ENCODE measurements at places on chromosomes 7 and 10.

GRCh38 chr7:146345251-146345650 is 228.7 kb downstream of the CNTNAP2 start:
- DNase-seq: no peak

GRCh38 chr10:103465411-103466179 is 6.9 kb upstream of the CALHM1 start:
- no peak for DNase-seq

- DNase-seq: no peak
Observed at GRCh38 chr10:60911216-60911615, 32.8 kb downstream of the RHOBTB1 start.

DNA sequence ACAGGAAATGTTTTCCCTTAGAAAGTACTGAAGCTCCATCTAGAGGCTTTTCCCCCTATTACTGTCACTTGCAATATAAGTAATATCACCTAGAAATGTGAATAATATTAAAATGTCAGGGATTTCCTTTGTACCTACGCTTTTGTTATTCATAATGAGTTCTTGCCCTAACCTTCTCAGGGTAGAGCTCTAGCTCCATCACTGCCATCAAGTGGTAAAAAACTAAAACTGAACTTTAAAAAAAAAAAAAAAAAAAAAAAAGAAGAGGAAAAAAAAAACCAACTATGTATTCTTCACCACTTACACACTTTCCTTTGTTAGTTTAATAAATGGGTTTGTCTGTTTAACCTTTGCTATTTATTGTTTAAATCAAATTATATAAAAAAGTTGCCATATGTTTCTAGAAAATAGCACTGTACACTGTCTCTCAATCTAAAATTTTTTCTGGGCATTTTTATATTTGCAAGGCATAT is 49.9 kb downstream of the DNAJC1 start:
- DNase-seq: no peak

DNA sequence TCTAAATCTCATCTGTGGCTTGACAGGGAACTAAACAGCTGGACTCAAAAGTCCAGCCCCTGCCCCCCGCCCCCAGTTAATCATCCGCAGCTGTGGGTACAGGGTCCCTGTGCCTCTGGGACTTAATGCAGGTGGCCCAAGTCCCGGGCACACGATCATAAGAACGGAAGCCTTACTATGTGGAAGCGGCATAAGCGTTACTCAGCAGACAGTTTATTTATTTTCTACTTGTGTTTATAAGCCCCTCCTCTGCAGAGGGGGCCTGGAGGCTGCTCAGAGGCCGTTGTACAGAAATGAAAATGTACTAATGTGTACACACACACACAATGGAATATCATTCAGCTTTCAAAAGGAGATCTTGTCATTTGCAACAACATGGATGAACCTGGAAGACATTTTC is 158.0 kb upstream of the TNS3 start:
- DNase-seq: no peak

DNA sequence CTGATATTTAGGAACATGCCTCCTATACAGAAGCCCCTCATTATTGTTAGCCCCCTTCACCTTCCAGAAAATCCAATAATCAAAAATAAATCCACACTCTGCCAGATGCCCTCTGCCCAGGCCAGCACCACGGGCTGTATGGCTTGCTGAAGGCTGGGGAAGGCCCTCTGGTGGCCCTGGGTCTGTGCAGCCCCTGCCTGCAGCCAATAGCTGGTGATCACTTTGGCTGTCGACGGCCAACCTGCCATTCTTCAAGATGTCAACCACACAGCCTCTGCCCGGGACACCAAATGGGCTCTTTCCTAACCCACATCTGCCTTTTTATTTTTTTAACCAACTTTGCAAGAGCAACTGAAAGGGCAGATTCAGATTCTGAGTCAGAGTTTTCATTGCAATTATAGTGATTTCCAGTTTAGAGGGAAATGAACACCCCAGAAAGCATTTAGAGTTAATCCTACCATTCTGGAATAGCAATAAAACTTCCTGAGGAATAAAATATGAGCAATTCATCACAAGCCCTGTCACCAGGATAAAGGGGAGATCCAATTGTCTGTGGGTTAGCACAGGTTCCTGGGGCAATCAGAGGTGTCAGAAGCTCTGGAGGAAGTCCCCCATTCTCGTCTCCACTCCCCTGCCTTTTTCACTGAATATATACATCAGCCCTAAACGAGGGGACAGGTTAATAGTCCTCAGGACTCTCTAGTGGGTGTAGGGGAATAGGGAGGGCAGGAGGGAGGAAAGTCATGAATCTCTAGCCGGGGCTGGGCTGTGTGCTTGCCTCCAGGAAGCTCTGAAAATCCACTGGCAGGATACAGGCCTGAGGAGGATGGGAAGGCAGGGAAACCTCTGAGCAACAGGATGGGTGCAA is 211.3 kb downstream of the GRID1 start:
- no peak for DNase-seq

GRCh38 chr10:97427571-97428179 is 1.7 kb downstream of the PGAM1 start:
- DNase-seq: no peak

GRCh38 chr10:33139181-33139646 is 181.2 kb upstream of the ITGB1 start:
- DNase-seq: peak; percentile 62

- no peak for DNase-seq
Observed at GRCh38 chr7:73870041-73870492, 9.1 kb downstream of the TMEM270 start.

GRCh38 chr7:74561898-74562613 is 95.5 kb upstream of the GTF2I start:
- DNase-seq: no peak

DNA sequence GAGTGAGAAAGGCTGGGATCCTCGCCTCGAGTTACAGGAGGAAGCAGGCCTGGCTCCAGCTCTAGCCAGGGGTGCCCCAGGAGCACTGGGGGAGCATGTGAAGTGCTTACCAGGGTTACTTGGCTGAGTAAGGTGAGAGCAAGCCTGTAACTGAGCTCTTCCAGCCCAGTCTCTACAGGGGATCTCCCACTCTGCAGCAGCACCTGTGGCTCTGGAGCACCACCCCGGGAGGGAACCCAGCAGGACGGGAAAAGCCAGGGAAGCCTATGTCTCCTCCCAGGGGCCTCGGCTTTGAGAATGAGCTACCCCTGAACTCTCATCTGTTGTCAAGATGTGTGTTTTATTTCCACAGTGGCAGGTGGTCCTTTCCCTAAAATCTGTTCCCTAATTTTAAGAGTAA is 10.6 kb downstream of the LRRC20 start:
- no peak for DNase-seq

DNA sequence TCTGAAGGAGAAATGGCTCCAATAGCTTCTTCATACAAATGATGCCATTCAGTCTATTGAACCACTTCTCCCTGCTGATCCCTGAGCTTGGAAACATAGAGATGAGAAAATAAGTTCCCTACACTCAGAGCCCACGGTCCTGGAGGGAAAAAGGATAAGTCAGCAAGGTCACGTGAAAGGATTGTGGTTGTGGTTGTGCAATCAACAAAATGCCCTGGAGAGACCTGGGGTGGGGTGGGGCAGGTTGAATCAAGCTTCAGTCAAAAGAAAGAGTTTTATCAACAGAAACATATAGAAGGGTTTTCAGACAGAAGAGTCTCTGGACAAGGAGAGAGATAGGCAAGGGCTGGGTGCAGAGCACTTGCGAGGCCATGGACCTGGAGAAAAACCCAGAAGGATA is 30.1 kb downstream of the C10orf90 start:
- DNase-seq: no peak

DNA sequence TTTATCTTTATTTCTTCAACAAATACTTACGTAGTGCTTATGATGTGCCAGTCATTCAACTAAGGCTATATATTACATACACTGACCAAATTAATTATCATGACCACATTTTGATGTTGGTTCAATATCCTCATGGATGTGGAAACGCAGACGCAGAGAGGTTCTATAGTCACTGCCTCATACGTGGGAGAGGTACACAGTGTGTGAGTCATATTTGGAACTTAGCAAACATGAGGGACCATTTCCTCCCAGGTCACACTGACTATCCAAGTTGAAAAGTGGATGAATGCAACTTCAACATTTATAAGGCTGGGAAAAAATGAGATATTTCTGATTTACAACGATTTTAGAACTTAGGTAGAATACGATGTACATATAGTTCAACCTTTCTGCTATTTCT is 113.6 kb downstream of the PRLHR start:
- no peak for DNase-seq

- no peak for DNase-seq
Observed at GRCh38 chr10:86899670-86900276, 57.6 kb downstream of the MMRN2 start.

DNA sequence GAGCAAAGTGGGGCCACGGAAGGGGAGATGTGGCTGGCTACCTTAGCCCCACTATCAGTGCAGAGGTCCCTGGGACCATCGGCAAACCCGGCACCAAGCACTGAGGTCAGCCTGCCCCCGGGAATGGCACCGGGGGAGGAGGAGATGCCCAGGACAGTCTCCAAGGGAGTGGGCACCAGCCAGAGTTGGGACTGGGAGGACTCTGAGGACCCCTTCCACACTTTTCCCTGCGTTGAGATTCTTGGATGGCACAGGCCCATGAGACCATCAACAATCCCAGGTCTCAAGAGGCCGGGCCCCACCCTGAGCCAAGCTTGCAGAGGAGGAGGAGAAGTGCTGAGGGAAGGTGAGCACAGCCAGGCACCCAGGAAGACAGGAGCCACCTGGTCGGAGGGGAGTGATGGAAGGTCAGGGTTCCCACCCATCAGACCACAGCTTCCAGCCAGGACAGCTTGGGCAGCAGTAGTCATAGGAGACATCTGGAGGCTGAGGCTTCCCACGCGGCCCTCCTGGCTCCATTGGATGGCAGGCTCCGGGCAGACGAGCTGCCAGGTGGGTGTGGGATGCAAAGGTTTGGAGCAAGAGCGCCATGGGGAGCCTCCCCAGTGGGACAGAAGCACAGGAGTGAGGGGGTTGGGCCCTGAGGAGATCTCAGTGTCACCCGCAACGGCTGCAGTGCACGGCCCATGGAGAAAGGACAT is 2.6 kb upstream of the OPN4 start:
- no peak for DNase-seq

GRCh38 chr7:342681-343216 is 52.8 kb downstream of the FOXL3 start:
- DNase-seq: no peak

- no peak for DNase-seq
Observed at GRCh38 chr7:149161241-149161848, 14.1 kb downstream of the ZNF398 start.

- no peak for DNase-seq
Observed at GRCh38 chr10:93333278-93333978, 148.7 kb downstream of the MYOF start.

DNA sequence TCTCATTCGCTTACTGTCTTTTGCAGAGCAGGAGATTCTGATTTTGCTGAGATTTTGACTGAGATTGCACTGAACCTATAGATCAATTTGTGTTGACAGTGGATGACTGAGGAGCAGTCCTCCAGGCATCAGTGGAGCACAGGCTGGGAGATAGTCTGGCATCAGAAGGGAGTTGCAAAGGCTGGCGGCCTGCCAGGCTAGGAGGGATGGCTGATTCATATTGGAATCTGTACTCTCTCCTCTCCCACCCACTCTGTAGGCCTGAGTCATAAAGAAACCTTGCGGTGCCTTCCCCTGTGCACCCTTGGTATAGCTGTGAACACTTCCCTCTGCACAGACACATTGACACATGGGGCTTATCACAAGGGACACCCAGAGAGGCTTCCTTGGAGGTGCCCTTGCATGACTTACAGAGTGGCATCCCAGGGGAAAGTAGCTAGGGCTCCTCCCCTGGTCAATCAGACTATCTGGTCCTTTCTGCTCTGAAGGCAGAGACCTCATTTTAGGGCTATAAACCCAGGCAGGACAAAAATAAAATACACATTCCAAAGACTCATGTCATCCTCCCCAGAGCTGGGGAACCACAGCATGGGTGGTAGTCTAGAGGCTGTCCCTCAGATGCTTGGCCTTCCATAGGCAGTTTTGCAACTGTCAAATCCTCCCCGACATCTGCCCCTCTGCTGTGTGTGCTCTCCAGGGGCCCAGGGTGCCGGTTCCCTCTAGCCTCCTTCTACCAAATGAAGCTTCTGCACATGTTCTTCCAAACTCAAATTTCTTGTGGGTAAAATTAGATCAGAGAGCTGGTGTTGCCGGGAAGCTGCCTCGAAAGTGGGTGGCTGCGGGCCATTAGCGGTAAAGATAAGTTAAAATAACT is 37.4 kb upstream of the EEPD1 start:
- DNase-seq: no peak

- DNase-seq: no peak
Observed at GRCh38 chr10:23035569-23035968, 59.8 kb upstream of the MSRB2 start.

DNA sequence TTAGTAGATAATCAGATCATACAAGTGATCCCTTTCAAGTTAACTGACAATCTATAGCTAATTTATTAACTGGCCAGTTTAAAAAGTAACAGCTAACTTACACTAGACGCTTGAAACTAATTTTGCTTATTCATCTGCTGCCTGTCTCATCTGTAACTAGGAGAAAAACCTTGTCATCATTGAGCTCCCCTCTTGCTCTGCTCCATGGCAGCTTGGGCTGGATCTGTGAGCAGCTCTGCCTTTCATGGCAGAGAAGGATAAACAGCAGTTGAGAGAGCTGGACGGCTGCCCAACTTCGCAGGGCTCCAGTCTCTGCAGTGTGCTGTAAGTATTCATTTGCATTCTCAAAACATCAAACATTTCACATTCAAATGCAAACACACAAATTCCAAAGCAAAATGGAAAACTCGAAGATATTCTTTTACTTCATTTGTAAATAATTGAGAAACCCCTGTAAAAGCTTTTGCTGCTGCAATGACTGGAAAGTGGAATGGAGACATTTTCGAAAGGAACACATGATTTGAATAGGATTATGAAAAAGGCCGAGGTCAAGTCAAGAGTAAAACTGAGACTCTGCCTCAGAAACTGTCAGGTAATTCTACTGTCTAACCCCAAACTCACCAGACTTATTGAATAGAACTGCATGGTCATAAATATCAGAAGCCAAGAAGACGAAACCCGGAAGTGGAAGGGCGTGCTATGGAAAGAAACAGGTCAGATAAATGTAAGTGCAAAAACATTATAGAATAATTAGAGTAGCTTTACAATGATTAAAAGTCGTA is 17.6 kb downstream of the SLC35B4 start:
- no peak for DNase-seq

GRCh38 chr7:130950741-130951140 is 216.7 kb upstream of the KLF14 start:
- no peak for DNase-seq

- DNase-seq: no peak
Observed at GRCh38 chr10:110790913-110791506, 80.7 kb upstream of the PDCD4 start.

DNA sequence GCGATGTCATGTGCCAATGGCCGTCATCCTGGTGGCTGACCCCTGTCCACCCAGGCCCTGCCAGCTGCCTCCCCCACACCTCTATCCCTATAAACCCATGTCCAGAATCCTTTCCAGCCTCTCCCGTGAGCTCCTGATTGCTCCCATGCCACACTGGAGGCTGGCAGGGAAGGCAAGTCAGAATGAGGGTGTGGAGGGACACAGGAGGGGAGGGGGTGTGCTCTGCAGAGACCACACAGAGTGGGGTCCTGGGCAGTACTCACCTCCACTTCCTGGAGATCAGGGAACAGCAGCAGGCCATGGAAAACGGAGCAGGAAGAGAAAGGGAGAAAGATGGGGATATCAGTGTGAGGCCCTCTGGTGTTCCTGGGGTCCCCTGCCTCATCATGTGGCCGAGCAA is 15.7 kb downstream of the SPOCK2 start:
- DNase-seq: no peak
